ENCODE measurements at places on chromosomes 6 and 20. TPM values are rescaled to one million over a fixed set of nuclear protein-coding genes. Genes with fewer than 3 reads are reported as not detected.

DNA sequence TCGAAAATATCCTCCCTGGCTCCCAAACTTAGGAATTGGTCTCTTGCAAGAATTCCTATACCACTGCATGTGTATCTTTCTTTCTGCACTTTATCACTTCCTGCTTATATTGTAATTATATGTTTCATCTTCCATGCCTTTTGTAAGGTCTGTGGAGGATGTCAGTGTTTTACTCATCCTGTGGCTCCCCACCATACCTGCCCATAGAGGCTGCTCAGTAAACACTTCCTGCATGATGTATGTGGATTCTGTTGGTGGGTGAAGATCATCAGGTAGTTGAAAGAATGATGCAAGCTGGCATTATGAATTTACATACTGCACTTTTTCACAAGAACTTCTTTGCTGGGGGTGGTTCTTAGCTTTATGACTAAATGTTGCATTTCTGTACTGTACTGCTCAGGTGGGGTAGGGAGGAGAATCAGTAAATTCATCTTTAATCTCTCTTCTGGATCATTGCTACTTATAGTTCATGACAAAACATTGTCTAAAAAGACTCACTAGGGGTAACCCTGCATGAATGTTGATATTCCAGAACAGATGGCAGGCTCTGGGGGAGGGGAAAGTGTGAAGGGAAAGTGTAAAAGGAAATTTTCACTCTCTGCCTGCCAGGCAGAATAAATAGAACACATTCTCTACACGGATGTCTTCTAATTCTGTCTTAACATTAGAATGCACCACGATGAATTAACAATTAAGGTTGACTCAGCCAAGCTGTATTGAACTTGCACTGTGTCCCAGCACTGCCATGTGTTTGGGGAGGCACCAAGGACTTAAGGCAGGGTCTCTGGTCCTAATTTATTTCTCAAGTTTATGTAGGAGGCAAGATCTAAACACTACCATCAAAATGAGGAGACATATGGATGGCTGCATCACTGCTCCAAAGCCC, 36.0 kb upstream of the KLHL31 start:
- DNase-seq = no peak

- no peak for DNase-seq
Observed at GRCh38 chr6:46102123-46102522, 27.7 kb upstream of the ENPP4 start.

DNA sequence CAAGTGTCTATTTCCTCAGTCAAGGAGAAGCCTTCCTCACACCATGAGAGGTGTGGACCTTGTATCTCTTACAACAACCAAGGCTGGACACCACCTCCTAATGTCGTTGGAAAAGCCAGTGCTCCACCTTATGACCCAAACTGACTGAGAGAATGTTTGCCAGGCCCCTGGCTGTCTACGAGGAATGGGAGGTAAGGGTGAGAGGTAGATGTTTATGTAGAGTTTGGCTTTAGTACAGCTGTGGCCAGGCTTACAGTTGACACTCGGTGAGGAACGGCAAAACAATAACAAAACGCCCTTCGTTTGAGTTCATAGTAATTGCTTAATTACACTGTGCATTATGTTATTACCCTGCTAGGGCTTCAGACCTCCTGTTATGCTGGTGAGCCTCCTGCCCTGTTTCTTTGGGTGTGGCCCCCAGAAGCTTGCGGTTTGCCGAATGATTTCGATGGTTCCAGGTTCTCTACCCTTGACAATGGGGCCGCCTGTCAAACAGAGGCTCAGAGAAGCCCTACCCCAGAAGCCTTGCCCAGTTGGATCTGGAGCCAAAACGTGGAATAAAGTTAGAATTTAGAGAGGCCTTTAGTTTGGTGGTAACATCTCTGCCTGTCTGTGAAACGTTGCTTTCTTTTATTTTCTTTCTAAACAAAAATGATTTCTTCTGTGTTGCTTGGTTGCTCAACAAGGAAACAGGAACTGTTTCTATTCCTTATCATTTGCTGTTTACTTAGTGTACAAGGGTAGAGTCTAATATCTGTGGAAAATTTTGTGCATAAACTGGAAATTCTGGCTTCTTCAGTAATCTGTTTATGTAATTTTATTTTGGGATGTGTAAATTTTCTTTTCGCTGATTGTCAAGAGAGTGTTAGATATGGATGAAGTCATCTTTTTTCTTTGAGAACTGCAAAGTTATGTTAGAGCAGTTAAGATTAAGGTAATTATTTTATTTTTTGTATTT, 60.4 kb upstream of the FOXQ1 start:
- DNase-seq = no peak

GRCh38 chr6:74946961-74947360, 258.9 kb downstream of the COL12A1 start:
- peak; percentile 26 for DNase-seq

GRCh38 chr6:16985513-16986284, 116.2 kb upstream of the STMND1 start:
- no peak for DNase-seq

GRCh38 chr6:3269281-3269975, 10.7 kb downstream of the PSMG4 start:
- DNase-seq = no peak

GRCh38 chr20:32569018-32569379, 16.1 kb downstream of the NOL4L start:
- no peak for DNase-seq

DNA sequence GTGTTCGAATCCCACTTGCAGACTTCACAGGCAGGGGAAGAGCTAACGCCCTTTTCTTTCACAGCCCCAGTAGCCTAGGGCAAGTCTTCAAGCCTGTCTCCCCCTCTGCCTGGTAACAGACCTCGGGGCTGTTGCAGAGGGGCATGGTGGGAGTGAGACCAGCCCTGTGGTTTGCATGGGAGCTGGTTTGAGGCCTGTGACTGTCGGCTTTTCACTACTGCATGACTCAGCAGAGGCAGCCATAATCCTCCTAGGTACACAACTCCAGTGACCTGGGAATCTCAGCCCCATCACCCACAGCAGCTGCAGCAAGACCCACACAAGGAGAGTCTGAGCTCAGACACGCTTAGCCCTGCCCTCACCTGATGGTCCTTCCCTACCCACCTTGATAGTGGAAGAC, 55.3 kb upstream of the POPDC3 start:
- no peak for DNase-seq

- no peak for DNase-seq
Observed at GRCh38 chr20:49928411-49929141, 7.6 kb upstream of the RNF114 start.

- DNase-seq = peak; percentile 33
Observed at GRCh38 chr6:157069585-157069984, 253.7 kb downstream of the TMEM242 start.

GRCh38 chr6:97732045-97732444, 449.0 kb upstream of the MMS22L start:
- DNase-seq = no peak

DNA sequence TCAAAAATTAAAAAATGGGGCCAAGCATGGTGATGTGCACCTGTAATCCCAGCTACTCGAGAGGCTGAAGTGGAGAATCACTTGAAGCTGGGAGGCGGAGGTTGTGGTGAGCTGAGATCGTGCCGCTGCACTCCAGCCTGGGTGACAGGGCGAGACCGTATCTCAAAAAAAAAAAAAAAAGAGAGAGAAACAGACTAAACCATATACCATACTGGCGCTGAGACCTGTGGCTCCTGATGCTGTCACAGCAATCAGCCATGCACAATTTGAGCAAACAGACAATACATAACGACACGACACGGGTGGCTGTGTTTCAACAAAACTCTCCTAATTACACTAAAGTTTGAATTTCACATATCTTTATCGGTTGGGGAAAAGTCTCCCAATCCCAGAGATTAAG, 14.9 kb upstream of the CBFA2T2 start:
- DNase-seq = no peak

DNA sequence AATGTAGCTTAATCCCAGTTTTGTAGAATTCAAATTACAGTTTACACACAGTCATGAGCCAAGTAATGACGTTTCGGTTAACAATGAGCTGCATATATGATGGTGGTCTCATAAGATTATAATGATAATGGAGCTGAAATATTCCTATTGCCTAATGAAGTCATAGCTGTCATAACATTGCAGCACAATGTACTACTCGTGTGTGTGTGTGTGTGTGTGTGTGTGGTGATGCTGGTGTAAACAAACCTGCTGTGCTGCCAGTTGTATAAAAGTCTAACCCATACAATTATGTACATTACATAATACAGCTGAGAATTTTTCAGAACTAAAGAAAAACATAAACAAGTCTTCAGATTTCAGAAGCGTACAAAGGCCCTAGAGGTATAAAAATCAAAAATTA, 66.7 kb upstream of the ARID1B start:
- no peak for DNase-seq

DNA sequence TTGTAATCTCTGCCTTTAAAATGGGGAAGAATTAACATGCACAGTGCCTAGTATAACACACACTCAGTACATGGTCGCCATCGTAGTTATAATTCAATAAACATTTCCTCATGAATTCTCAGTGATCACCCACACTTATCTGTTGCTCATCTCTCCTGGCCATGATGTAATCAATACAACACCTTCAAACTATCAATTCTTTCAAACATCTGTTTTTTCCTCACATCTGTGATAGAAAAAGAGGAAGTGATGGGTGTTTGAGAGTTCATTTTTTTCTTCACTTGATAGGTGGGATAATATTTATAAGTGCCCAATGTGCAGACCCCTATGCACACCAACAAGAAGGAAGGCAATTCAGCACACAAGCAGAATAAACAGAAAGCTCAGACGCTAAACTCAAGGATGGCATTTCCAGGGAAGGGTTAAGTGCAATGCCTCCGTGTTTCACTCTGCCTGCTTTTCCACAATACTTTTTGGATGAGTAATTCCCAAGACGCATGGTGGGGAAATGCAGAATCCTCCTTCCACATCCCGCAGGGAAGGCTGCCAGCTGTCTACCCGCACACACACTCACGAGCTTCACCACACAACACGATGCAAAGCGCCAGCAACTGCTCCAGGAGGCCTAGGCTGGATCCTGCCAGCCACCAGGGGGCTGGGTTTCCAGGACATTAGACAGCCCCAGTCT, 100.3 kb downstream of the GMPR start:
- peak; percentile 73 for DNase-seq

DNA sequence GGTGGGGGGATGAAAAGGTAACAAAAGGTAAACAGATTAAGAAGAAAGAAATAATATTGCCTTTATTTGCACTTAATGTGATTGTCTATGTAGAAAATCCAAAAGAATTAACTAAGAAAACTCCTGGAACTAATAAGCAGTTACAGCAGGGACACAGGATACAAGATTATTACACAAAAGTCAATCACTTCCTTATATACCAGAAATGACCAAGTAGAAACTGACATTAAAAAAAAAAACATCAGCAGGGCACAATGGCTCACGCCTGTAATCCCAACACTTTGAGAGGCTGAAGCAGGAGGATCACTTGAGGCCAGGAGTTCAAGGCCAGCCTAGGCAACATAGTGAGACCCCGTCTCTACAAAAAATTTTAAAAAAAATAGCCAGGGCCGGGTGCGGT, 123.2 kb upstream of the RIPOR2 start:
- DNase-seq = no peak

DNA sequence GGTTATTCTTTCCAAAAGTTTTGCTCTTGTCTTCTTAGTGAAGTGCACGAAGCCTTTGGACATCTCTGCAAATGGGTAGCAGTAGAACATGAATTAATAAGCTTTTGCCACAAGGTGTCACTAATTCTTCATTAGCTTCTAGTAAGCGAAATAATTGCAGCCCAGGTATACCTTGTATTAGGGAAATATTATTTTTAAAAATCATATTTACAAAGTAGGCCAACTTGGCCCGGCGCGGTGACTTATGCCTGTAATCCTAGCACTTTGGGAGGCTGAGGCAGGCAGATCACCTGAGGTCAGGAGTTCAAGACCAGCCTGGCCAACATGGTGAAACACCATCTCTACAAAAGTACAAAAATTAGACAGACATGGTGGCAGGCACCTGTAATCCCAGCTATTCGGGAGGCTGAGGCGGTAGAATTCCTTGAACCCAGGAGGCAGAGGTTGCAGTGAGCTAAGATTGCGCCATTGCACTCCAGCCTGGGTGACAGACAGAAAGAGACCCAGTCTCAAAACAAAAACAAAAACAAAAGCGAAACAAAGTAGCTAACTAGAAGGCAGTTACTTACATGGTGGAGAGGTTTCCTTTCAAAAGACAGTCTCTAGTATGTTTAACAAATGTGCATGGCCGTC, 8.8 kb upstream of the RSPH3 start:
- no peak for DNase-seq

GRCh38 chr6:16747232-16748024, 13.8 kb downstream of the ATXN1 start:
- DNase-seq = peak; percentile 85

GRCh38 chr6:33985947-33986346, 159.9 kb downstream of the GRM4 start:
- no peak for DNase-seq

- no peak for DNase-seq
Observed at GRCh38 chr6:37557645-37558114, 58.0 kb upstream of the CCDC167 start.

XKR7 gene
- 0.17 TPM for total RNA-seq

CCN6 gene
- 1.4 TPM for total RNA-seq

DDO gene
- total RNA-seq = 0.07 TPM

C20orf144 gene
- not detected for total RNA-seq

TRAPPC3L gene
- not detected for total RNA-seq

GSTA3 gene
- not detected for total RNA-seq

SEL1L2 gene
- total RNA-seq = not detected

MYMX gene
- not detected for total RNA-seq

TULP4 gene
- 25.4 TPM for total RNA-seq

CRNKL1 gene
- 18.7 TPM for total RNA-seq

GRM1 gene
- total RNA-seq = 0.51 TPM

PPDPF gene
- total RNA-seq = 99.3 TPM
